ENCODE measurements at places on chromosomes 11 and 22. TPM values are rescaled to one million over a fixed set of nuclear protein-coding genes. Genes with fewer than 3 reads are reported as not detected.

GRCh38 chr11:75691804-75692203 lies 23.0 kb upstream of the MAP6 start:
- DNase-seq, result no peak

DNA sequence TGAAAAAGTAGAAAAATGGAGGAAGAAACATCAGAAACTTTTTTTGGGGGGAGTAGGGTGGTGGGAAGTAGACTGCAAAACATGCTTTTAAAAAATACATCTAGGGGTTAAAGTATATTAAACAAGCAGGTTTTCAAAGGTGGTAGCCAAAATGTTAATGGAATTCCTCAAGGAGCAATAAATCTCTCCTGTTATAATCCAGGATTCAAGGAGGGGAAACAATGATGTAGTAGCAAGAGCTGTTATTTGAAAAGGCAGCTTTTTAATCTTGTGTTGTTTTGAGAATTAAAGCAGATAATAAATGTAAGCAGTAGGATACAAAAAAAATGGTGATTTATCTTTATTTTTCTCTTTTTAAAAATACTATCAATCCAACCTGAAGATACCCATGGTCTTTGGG lies 736.5 kb upstream of the CCDC90B start:
- no peak for DNase-seq

DNA sequence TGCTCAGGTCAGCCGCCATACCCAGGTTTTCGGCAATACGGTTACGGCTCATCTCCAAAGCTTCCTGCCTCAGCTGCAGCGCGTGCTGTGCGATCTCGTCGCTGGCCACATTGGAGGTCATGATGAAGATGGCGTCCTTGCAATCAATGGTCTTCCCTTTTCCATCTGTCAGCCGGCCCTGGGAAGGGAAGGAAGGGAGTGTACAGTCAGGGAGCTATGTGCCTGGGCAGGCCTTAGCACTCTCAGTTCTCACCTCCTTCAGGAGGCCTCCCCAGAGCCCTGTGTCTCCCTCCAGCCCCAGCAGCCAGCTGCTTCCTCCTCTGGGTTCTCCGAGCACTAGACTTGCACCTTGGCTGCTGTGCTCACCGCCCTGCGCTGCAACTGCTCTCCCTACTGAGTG lies 51.5 kb upstream of the PHOX2A start:
- DNase-seq, result no peak

The ST14 gene
- total RNA-seq, result 18.3 TPM

The SLC22A12 gene
- not detected for total RNA-seq

The FZD4 gene
- total RNA-seq, result 41.4 TPM
